GM12891 (cell line): ENCODE measurements at places on chromosomes 7 and 10.

DNA sequence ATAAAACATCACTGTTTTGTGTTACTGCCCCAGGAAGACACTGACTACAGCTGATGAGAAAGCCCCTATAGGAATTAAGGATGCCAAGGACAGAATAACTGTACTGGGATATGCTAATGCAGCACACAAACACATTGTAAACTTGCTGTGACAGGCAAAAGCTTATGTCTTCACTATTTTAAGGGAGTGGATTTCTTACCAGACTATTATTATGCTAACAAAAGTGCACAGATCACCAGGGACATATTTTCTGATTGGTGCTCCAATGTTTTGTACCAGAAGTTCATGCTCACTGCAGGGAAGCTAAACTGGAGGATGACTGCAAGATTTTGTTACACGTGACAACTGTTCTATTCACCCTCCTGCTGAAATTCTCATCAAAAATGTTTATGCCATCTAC is 48.1 kb upstream of the PTPN12 start:
- DNase-seq: no peak

DNA sequence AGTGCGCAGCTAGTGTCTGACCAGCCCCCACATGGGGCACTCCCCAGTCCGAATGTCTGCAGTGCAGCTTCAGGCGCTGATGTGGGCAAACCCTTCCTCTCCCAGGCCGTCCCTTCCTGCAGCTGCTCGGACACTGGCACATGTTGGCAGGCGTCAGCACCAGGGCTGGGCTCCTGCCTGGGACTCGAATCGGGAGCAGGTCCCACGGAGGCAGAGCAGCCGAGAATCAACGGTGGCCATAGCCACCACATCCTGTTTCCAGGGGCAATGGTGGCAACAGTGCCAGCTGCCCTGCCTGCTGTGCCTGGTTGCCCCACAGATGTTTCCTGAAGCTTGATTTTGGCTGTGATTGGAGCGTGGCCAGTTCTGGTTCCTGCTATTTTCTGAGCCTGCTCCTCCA is 65.8 kb downstream of the MGMT start:
- DNase-seq: no peak

DNA sequence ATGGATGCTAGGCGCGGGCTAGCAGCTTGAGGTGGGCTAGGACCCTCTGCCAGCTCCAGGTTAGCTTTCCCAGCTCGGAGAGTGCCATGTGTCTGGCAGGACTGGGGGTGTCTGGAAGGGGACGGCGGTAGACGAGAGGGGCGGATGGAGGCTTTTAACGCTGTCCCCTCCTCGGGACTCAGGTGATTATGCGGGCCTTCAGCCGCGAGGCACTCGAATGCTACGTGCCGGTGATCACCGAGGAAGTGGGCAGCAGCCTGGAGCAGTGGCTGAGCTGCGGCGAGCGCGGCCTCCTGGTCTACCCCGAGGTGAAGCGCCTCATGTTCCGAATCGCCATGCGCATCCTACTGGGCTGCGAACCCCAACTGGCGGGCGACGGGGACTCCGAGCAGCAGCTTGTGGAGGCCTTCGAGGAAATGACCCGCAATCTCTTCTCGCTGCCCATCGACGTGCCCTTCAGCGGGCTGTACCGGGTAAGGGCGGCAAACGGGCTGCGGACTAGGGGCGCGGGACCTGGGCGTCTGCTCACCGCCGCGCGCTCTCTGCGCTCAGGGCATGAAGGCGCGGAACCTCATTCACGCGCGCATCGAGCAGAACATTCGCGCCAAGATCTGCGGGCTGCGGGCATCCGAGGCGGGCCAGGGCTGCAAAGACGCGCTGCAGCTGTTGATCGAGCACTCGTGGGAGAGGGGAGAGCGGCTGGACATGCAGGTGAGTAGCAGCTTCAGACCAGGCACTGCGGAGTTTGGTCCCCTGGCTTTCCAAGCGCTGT is 1.1 kb downstream of the CYP26A1 start:
- DNase-seq: no peak

- no peak for DNase-seq
These were observed 21.6 kb downstream of the KCNH2 start for GRCh38 chr7:150956395-150957132.

DNA sequence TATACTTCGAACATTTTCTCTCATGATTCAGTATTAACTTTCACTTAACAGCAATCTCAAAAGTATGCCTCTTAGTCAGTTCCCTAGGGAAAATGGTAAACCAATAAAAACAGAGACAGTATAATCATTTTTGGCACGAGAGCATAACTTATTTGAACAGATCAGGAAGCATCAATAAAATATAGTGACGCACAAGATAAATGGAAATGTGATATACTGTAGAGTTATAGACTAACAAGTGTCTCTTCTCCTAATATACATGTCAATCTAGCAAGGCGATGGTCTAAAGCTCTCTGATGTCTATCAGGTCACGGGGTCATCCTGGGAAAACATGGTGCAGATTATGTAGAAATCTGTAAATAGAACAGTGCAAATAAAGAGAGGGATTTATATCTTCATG is 131.6 kb downstream of the HGF start:
- no peak for DNase-seq
